ENCODE measurements at places on chromosomes 6 and 20.

DNA sequence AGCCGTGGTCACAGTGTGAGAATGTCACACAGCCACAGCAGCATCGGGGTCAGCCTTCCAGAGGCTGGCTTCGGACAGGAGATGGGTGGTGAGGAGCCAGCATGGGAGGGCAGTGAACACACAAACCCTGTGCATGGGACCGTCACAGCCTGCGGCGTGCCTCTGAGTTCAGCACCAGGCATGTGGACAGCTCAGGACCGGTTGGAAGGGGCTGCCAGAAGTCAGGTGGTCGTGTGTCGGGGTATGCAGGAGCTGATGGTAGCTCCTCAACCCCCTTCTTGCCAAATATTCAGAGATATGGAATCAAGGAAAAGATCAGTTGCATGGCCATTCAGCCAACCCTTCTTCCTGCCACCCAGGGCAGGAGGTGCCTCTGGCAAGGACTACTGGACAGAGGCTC lies 28.2 kb downstream of the MYT1 start:
- peak; percentile 47 for DNase-seq

GRCh38 chr6:4345543-4345942 lies 210.2 kb upstream of the ECI2 start:
- DNase-seq = no peak

DNA sequence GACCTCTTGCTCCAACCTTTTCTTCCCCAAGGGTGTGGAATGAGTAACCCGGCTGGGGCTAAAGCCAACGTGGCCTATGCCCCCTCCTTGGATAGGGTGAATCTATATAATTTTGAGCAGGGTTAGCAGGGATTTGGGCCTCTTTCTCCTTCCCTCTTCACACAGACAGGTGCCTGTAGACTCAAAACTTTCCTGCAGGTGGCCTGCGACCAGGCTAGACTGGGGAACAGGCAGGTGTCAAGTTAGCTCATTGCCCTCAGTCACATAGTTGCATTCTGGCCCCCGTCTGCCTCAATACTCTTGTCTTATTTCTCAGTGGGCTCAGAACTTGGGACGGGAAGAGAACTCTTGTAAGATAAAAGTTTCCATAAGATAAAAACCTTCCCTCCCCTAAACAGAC lies 243.0 kb downstream of the ATXN1 start:
- no peak for DNase-seq

DNA sequence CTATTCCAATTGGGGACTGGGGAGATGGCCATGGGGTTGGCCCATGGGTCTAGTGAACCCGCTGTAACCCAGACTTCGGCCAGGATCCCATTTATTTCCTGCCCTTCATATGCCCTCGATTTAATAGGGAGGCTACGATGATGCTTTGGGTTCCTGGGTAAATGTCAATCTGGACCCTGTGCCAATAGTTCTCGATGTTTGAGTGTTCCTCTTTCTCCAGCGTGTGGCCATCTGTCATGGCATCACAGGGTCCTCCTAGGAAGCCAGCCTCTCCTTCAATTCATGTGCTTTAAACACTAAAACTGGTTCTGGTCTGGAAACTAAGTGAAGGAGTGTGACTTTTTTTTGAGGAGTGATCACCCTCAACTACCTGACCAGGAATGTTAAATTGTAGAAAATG lies 28.7 kb upstream of the ELMO2 start:
- DNase-seq = no peak

GRCh38 chr6:148497257-148497656 lies 154.6 kb downstream of the SASH1 start:
- no peak for DNase-seq

GRCh38 chr20:51434580-51435247 lies 107.8 kb downstream of the NFATC2 start:
- DNase-seq = no peak

DNA sequence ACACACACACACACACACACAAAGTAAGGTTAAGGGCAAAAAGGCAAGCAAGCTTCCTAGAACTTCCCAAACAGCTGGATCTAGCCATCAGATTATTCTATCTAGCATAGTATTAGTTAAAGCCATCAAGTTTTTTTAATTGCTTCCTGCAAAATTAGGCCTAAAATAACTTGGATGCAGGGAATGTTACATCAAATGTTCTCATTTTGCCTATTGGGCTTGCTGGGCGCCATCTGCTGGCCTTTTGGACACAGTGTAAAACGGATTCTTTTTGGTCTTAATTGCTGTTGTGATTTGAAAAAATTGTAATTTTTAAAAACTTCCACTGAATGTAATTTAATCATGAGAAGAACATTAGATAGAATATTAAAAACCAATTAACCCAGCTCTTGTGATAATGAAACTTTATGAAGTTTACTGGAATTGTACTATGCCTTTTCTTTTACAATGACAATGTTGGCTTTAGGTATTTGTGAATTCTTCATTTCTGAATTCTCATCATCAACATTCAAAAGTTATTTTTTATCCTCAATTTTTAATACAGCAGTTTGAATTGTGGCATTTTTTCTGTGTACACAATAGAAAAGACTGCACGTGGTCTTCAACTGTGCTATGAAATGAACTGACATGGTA lies 6.8 kb downstream of the MKKS start:
- no peak for DNase-seq

DNA sequence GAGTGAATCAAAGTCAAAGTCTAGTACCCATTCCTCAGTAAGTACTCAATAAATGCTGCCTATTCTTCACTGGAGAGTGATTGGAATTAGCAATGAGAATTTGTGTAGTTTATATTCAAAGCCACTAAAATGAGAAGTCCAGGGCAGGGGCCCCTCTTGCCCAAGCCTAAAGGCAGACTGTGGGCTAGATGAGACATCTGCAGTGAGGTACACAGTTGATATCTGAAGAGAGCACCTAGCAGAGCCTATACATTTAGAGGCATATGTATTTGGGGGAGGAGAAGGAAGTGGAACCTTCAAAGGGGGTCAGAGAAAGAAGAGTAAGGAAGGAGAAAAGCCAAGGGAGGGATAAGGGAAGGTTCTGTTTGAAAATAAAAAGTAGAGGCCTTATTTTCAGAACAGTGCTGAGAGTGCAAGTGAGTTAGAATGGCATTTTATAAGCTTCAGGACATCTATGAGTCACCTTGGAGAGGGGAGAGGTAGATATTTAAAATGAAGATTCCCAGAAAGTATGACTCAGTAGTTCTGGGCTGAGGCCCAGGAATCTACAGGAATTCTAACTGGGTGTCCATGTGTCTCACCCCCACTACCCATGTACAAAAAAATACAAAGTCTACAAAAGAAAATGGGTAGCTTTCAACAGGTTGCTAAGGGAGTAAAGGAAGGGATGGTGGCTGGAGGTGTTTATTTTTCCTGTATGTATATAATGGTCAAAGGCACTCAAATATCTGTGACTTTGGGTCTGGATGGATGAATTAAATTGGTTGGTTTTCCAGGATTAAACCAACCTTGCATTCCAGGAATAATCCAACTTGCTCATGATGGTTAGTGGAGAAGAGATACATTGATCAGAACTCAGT lies 135.1 kb downstream of the ZFP64 start:
- no peak for DNase-seq

DNA sequence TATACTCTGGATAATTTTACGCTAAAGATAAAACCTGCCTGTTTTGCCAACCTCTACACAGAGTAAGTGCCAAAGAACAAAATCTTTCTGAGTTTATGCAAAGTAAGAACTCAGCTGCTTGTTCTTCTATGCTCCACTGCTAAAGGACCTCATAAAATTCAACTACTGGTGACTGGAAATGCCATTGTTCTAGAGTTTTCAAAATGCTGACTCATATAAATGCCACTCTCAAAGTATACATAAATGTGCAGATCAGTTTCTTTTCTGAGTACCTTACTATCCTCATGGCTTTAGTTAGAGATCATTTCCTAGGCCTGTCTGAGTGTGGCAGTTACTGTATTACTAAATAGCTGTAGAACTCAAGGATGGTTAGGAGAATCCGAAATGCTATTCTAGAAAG lies 45.6 kb downstream of the LYRM4 start:
- no peak for DNase-seq

DNA sequence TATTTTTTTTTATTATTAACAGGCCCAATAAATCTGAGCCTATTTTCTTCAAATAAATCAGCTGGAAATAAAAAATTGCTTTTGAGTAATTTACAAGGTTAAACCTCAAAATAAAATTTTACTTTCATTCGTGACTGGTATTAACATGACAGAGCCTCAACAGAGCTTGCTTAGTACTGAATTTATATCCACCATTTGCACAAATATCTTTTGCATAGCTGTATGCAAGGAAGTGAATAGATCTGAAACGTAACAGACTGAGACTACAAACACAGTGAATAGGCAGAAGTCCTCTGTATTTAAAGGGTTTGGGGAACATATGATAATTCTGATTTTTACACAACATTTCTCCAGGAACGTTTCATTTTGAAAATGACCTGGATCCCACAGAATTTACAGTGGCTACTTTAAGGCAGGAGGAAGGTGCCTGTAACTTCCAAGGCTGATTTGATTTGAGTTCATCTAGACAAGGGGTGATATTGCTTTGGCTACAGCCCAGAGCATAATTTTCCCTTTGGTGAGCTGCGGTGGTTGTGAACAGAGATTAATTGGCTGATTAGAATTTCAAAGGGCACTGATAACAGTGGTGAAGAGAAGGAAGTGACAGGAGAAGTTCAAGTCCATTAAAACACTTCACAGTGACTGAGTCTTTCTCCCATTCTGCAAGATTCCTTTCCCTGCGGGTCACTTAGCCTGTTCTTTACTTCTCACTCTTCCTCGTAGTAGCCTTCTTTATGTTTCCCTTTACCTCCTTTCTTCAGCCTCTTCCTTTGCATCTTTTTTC lies 121.2 kb upstream of the SASH1 start:
- no peak for DNase-seq

DNA sequence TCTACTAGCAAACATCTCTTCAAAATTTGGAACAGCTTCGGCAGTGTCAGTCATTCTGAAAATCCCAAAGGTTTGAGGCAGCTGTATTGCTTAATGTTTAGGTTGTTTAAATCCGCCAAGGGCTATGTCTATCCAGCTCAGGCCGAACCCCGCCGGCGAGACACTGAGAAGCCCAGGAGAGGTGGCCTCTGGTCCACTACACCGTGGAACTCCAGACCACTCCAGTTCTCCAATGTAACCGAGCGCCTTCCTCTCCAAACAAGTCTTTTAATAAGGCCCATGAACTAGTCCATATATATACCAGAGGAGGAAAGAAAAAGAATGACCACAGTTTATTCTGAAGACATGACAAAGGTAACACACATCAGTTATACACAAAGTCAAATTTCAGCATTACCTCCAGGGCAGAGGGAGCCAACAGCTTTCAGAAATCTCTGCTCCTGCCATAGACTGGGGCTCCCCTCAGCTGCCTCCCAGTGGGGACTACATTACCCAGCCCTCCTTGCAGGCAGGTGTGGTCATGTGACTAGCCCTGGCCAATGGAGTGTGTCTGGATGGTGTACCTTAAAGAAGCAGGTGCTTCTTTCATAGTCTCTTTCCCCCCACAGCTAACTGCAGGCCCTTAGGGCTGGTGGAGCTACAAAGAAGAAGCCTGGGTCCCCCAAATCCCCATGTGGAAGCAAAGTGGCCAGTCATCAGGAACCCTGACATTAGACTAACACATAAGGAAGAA lies at the start of gene RAMACL:
Gene RAMACL, minus strand, starts transcription at position 255 of the 733 bp plus-strand sequence. Its CDS starts 201 bp downstream, at position 54.
- no peak for DNase-seq

DNA sequence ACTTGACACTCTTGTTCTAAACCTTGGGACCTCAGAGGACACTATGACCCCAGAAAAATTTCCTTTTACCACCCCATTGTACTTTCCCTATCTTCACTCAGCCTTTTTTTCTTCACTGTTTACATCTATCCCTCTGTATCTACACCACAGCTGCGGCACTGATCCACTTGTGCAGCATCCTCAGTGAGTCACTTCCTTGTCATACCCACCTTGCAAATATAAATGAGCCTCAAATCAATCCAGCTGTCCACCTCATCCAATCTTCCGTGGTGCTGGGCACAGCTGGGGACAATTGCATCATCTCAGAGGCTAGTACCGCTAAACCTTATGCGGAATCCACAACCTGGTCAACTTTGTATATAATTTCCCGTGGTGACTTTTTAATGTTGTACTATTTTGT lies 710.5 kb downstream of the QKI start:
- no peak for DNase-seq

GRCh38 chr20:59214073-59214472 lies 50.5 kb downstream of the ZNF831 start:
- no peak for DNase-seq

GRCh38 chr20:8675896-8676295 lies 393.0 kb upstream of the PLCB4 start:
- no peak for DNase-seq

- no peak for DNase-seq
Observed at GRCh38 chr20:43949741-43950618, 35.3 kb downstream of the TOX2 start.

GRCh38 chr20:25207149-25207959 lies 11.8 kb downstream of the ENTPD6 start:
- DNase-seq = no peak

- DNase-seq = no peak
Observed at GRCh38 chr6:129490521-129491255, 219.3 kb downstream of the ARHGAP18 start.

- DNase-seq = no peak
Observed at GRCh38 chr20:11943778-11944177, 26.1 kb downstream of the BTBD3 start.

DNA sequence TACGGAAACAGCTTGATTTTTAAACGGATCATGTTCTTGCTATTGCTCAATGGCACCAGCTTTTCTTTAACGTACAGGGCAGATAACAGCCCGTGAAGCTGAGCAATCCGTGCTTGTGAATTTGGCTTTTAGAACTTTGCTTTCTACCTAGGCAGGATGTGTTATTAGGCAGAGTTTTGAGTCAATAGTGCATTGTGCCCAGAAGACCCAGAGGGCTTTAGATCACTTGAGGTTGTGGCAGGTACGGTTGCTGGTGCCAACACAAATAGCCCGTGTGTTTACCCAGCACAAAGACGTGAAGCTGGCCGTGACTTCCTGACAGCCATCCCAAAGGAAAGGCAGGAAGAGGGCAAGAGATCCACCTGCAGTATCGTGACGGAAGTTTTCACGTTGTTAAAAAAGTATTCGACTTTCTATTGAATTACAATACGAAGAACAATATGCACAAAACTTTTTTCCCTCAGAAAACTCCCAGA lies 117.4 kb upstream of the FRMD1 start:
- no peak for DNase-seq

DNA sequence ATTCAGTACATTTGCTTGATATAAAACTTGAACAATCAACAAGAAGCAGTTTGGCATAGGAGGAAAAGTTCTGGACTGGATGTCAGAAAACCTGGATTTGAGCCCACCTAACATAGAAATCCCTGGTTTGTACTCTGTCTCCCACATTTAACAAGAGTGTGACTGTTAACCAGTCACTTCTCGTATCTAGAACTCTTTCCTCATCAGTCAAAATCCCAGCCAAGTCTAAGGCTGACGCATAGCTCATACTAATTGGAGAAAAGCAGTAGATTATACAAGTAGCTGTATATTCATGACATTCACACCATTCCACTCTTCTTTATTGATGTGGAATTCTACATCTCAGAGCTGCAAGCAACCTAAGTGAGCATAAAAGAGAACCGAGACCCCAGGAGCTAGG lies 222.7 kb downstream of the PHACTR1 start:
- no peak for DNase-seq

- DNase-seq = no peak
Observed at GRCh38 chr6:53517021-53517420, 27.9 kb downstream of the GCLC start.

- DNase-seq = no peak
Observed at GRCh38 chr6:95958686-95959085, 57.1 kb upstream of the FUT9 start.

Measured in progenitor cell of endocrine pancreas (in vitro differentiated cells).